ENCODE measurements at places on chromosomes 1 and 21.

- no peak for DNase-seq
Measured at GRCh38 chr21:41673071-41673470, 93.8 kb downstream of the RIPK4 start.

- peak; percentile 82 for DNase-seq
Measured at GRCh38 chr1:12088607-12089006, 25.5 kb downstream of the TNFRSF8 start.

DNA sequence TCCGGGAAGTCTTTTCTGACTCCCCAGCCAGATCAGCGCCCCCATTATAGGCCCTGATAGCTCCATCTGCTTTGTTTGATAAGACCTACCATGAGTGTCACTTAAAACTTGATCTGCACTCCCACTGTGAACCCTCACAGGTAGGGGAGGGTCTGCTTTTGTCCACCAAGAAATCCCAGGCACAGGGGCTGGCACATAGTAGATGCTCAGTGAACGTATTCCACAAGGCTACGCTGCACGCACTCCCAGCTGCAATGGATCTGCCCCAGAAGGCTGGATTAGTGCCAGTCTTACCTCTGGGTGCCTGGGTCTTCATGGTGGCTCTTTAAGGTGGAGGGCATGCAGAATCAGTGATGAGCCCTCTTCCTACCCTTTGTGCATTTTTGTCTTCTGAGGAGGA is 447.1 kb downstream of the PTPRU start:
- no peak for DNase-seq

GRCh38 chr1:150109586-150109985 is 40.1 kb upstream of the PLEKHO1 start:
- no peak for DNase-seq

- no peak for DNase-seq
Measured at GRCh38 chr1:99590578-99591209, 55.2 kb upstream of the PALMD start.

- no peak for DNase-seq
Measured at GRCh38 chr1:111605576-111605975, 14.0 kb upstream of the RAP1A start.

DNA sequence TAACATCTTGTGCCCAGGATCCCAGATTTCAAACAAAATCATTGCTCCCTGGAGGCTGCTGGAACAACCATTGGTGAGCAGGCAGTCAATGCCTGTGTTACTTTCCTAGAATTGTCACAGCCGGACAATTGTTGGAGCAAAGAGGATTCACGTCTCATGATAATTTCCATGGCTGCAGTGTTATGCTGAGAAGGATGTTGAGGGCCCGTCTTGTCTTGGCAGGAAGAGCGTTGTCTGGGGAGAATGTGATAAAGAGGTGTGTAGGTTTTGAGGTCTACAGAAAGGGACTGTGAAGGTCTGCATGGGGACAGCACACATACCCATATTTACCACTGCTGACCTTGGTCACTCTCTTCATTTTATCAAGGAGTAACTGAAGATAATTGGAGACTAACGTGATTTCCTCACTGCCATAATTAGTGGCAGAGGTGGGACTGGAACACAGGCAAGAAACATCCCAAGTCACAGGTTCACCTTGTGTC is 6.3 kb downstream of the MECR start:
- no peak for DNase-seq

DNA sequence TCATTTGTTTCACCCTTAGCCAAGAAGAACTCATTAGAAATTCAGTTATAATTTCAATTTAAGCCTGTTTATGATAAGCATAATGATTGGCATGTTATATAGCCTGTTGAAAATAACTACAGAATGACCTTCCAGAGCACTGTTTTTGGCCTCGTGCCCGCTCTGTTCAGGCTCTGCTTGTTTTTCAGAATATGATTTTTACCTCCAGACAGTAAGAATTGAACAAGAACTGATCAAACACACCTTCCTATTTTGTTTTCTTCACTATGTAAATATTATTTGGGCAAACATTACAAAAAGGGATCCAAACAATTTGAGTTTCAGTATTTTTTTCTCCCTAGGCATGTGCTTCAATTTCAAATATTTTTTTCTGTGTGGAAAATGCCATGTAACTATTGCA is 48.1 kb upstream of the ANGPTL1 start:
- DNase-seq: no peak

- no peak for DNase-seq
Measured at GRCh38 chr1:226661965-226662364, 77.1 kb downstream of the ITPKB start.

All from T-helper 1 cell (primary cell).